RWPE2 (cell line): ENCODE measurements at places on chromosomes 3 and 15.

GRCh38 chr3:81823882-81824395 is 62.5 kb upstream of the GBE1 start:
- DNase-seq = no peak

DNA sequence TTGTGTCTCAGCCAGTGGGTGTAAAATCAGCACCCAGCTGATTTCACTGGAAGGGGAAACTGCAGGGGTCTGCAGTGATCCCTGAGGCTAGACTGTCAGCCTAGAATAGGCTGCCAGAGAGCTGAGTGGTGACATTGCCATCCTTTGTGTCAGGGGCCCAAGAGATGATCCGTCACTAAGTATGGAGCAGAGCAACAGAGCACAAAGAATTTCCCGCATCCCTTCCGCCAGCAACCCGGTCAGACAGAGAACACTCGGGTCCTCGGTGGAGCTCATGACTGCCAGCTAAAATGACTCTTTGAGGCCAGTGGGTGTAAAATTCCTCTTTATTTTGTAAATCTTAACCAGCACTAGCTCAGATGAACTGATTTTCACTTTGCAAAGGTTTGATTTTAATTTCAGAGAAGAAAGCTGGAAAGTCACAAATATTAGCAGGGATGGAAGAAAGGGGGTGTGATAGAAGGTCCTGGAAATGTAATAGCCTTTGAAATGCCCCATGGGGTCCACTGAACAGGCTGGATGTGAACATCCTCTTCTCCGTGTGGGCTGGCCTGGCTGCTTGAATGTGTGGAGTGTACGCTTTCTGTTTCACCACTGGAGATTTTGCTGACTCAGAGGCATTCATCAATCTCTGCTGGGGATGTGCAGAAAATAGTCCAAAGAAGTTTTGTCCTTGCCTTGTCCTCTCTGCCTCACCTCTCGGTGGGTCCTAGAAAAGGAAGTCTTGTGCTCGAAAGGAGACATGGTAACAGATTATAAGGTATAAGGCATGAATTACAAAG is 138.8 kb downstream of the SV2B start:
- no peak for DNase-seq

DNA sequence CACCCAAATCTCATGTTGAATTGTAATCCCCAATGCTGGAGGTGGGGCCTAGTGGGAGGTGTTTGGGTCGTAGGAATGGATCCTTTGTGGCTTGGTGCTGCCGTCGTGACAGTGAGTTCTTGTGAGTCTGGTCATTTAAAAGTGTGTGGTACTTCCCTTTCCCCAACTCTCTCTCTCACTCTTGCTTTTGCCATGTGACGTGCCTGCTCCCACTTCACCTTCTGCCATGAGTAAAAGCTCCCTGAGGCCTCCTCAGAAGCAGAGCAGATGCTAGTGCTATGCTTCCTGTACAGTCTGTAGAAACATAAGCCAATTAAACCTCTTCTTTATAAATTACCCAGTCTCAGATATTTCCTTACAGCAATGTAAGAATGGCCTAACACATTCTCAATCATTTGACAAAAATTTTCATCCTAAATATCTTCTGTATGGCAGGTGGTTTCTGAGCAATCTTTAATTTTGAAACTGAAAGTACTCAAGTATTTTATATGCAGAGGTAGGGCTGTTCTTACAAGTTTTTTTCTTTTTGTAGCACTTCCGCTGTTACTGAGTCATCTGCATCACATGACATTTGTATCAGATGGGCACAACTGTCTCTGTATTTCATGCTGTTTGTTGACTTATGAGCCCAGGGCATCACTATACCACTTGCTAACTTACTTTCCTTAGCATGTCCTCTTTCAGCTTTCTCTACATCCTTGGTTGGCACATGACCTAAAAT is 8.8 kb downstream of the RPL39L start:
- no peak for DNase-seq

- DNase-seq = no peak
These were observed 63.1 kb downstream of the PRKAR2A start for GRCh38 chr3:48784426-48785120.

DNA sequence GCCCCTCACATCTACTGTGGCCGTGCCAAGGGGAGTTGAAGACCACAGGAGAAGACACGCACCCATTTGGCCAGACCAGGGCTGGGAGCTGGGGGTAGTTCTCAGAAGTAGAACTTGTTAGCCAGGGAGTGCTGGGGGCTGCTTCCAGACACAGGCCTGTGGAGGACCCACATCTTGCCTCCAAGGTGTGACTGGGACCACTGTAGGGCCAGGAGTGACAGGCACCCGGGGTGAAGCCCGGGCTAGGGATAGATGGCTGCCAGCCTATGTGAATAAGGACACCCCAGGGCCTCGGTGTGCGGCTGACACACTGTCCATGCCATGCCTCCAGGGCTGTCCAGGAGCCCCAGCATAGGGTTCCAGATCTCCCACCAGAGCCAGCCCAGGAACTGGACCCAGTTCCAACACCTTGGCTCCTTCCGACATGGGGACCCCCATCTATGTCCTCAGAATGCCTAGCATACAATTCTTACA is 1.8 kb downstream of the ANPEP start:
- no peak for DNase-seq

DNA sequence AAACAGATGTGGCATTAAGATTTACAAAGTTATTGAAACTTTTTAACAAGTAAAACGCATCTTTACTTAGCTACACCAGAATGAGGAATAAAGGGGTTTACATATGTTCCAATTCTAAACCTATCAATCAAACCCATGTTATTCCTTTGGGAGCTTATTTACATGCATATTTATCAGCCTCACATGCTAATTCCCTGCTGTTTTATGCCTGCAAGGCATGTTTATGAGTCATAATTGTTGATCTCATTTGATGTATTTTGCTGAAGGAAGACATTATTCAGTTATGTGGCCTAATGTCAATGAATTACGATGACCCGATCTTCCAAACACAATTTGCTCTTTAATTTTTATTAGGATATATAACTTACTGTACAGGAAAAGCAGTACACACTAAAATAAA is 272.9 kb downstream of the TBC1D5 start:
- no peak for DNase-seq

- peak; percentile 57 for DNase-seq
These were observed 146.2 kb upstream of the TLE3 start for GRCh38 chr15:70243686-70244540.

DNA sequence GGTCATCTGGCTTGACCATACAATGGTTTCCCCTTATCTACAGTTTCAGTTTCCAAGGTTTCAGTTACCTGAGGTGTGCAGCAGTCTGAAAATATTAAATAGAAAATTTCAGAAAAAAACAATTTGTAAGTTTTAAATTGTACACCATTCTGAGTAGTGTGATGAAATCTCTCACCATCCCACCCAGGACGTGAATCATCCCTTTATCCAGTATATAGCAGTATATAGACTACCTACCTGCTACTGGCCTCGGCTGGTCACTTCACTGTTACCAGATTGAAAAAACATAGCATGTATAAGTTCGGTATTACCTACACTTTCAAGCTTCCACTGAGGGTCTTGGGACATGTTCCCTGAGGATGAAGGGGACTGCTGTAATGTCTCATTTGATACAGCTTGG is 12.0 kb downstream of the ARIH1 start:
- no peak for DNase-seq

GRCh38 chr3:139934613-139935015 is 371 bp upstream of the CLSTN2 start:
- no peak for DNase-seq

- no peak for DNase-seq
These were observed 37.8 kb downstream of the FAN1 start for GRCh38 chr15:30941520-30941919.

- DNase-seq = no peak
These were observed 441.7 kb downstream of the TBL1XR1 start for GRCh38 chr3:176755552-176755951.

DNA sequence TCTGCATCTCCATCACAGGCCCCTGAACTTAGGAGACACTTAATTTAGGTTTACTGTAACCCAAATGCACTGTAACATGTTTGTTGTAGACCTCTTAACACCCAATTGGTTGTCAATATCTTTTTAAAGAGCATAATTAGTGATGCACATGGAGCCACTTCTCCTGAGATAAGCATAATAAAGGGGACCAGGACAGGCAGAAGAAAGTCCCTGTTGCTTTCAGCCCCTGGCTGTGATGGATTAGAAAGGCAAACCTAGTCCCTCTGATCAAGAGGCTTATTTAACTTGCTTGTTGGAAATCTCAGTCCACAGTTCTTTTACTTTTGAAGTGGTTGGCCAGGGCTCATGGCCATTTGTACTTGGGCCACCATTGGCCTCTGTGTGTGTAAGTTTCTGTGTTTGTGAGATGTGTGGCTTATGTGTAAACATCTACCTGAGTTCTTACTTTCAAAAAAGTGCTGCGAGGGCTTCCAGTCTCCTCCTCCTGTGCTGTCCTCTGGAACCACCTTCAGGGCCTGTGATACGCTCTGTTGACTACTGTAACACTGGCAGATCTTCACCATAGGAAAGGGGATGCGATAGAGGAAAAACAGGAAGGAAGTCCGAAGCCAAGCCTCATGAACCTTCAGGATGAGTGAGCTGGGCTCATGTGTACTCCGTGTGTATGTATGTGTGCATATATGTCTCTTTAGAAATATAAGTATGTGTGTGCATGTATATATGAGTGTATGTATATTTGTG is 136.2 kb downstream of the EPHB1 start:
- no peak for DNase-seq

DNA sequence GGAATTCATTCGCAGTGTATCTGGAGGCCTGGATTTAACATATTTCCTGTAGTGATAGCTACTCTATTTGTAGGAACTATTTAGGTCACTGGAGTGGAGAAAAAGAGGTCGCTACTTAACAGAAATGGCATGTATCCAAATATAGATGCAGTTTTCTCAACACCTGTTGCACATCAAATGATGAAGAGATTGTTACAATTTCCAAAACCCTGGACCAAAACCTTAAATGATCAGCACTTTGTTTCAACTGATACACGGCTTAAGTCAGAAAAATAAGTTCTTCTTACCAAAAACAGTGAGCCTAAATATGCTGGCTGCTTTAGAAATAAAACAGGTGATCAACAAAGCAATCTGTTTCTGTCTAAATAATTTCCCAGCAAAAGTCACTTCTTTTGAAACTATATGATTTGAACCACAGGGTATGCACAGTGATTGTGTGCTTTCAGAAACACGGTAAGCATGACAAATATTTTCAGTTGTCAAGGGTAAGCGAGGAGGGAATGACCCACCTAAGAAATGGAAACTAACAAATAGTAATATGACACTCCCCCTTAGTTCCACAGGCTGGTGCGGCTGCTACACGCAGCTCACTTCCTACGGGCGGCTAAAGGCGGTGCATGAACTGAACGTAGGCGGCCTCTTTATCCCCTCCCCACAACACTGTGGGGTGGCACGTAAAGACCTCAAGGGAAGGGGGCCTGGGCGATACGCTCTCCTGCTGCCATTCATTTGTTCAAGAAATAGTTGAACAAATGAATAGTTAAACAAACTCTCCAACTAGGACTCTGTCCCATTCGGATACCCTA is 1.1 kb downstream of the EHD4 start:
- no peak for DNase-seq

DNA sequence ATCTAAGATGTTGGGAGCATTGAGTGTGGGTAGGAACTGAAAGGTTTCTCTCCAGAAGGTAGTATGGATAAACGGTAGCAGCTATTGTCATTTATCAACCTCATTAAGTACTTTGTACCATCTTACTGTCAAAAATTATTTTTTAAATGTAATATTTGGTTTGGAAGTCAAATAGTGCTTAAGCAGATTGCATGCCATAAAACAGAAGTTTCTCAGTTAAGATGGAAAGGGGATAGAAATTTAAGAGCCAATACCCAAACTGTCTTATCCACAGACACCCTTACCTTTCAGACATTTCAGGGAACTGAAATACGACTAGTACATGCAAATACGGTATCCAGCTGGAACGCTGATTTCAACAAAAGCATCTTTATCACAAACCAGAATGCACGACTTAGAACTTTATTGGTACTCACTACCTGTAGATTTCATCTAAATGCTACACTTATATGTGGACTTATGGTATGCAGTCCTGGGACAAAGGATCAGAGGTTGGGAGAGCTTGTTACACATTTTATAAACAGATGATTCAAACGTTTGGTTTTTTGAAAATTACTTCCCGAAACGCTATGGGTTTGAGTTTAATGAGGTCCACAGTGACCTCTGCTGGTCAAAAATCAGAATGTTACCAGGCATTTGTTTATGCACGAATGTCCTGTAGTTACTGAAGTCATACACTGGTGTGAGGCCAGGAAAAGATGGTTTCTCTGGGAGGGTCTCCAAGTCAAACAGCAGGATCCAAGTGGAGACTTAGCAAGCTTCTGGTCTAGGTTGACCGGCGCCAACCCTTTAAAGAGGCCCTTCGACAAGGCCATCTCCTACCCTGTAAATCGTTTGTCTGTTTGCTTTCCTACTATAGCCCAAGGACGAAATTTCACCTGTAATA is 45.7 kb upstream of the DUT start:
- no peak for DNase-seq

DNA sequence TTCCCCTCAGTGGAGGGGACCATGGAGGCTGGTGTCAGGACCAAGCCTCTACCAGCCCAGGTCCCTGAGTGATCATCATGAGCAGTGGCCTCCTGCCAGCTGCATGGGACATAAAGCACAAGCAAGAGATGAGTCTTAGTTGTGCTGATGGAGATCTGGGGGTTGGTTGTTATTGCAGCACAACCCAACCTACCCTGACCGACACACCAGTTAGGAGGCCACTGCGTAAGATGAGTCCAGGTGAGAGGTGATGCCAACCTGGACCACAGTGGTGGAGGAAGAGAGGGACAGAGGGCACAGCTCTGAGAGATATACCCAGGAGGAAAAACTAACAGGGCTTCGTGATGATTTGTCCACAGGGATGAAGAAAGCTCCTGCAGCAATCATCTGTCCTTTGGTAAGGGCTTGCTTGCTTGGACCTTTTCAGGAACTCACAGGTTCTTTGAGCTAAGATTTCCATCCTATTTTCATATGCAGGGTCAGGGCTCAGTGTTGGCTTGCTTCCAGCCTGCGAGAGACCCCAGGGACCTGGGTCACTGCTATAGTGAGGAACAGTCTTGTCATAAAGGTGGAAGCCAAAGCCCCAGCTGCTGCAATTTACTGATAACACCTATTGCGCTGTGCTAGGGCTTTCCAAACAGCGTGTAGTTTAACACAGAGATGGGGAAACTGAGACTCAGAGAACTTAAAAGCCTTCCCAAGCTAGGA is 8.1 kb downstream of the RASGRF1 start:
- DNase-seq = peak; percentile 41

DNA sequence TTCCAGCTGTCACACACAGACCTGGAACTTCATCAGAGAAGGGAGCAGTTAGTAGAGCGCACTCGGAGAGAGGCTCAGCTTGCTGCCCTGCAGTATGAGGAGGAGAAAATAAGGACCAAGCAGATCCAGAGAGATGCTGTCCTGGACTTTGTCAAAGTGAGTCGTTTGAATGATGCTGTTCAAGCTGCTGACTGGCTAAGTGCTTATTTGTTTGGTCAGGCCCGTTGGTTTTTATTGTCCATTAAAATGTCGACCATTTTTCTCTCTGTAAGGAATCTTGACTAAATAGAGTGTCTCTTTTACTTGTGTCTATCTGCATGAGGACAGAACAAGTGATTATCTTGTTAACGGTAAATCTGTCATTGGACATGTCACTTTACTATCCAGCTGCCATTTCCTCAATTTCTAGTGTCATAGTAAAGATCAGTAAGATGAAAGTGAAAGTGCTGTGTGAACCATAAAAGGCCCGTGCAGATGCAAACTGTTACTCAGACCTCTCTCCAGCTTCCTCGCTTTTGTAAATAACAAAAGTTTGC is 56.9 kb downstream of the LRCH3 start:
- DNase-seq = no peak
